ENCODE measurements at places on chromosomes 2 and 18. TPM values are rescaled to one million over a fixed set of nuclear protein-coding genes. Genes with fewer than 3 reads are reported as not detected.

DNA sequence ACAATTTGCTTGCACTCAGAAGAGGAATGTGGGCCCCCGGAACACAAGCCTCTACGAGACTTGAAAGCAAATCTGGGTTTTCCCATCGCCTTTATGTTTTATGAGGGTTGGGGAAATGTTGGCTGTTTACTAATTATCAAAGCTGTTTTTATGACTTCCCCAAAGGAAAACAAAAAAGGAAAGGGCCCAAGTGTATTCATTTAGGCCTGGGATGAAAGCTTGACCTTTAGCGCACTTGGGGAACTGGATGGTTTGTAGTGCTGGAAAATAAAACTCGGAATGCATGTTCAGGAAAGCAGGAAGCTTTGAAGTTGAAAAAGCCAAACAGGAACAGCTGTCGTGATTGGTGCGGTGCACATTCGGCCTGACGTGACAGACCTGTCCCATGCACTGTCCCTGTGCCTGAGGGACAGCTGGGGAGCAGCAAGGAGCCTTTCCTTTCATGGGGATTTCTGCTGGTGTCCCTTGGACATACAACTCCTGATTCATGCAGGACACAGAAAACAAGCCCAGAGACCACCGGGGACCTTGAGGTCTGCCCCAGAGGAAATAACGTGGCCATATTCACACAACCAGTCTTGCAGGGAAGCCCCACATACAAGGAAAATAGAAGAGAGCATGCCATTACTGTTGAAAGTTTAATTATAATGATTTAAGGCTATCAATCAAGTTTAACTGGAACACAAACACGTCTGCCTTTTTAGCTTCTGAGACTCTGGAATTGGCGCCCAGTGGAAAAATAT lies 169.7 kb upstream of the APCDD1 start:
- DNase-seq = peak; percentile 68

MOGAT1 gene
- polyA plus RNA-seq = not detected

DNA sequence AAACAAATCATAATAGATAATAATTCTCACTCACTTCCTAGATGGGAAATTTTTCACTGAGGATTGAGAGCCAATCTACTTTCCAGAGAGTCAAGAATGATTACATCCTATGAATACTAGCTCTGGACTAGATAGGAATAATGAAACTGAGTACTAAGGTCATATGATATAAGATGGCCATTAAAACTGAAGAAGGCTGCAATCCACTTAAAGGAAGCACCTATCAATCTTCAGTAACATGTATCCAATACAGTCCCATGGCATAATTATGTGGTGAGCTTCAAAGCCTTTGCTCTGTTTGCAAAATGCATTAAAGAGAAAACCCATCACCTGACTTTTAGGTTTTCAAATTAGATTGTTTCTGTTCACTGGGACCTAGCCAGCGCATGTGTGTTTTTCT lies 398.0 kb upstream of the MEIS1 start:
- no peak for DNase-seq

GRCh38 chr2:52465287-52465686 lies 1302.3 kb upstream of the CHAC2 start:
- DNase-seq = no peak

GRCh38 chr2:19899985-19900930 lies 1.5 kb downstream of the TTC32 start:
- peak; percentile 20 for DNase-seq

SETBP1 gene
- polyA plus RNA-seq = 35.1 TPM

RAD51AP2 gene
- 0.17 TPM for polyA plus RNA-seq

GRCh38 chr2:20424300-20425290 lies 22.3 kb upstream of the RHOB start:
- no peak for DNase-seq
